Stimulated activated CD4-positive, alpha-beta T cell treated with anti-CD3 and anti-CD28 coated beads, Interleukin-1b, Interleukin-23, amount 100 ng/mL, for 24 hours (primary cell): ENCODE measurements at places on chromosomes 7 and 10.

DNA sequence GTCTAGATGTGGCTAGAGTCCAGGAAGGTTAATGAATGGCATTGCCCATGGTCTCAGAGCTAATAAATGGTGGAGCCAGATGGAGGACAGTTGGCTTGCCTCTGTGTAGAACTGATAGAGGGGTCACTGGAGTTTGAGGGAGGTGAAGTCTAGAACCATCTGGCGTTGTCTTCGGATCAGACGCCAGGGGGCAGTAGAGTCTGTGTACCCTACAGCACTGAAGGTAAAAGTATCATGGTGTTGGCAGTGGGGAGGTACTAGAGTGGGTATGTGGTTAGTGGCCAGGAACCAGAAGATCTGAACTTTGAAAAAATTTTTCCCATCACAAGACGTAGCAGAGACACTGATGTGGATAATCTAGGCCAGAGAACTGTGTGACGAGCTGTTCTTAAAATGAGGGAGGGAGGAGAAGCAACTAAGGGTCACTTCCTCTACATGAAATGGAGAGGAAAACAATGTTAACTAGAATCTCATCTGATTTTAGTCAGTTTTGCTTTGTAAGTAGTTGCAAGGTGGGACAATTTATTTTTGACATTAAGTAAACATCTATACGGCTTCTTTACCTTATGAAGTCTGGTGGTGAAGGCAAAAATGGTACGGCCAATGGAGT lies 227.9 kb upstream of the PRSS58 start:
- DNase-seq = no peak

DNA sequence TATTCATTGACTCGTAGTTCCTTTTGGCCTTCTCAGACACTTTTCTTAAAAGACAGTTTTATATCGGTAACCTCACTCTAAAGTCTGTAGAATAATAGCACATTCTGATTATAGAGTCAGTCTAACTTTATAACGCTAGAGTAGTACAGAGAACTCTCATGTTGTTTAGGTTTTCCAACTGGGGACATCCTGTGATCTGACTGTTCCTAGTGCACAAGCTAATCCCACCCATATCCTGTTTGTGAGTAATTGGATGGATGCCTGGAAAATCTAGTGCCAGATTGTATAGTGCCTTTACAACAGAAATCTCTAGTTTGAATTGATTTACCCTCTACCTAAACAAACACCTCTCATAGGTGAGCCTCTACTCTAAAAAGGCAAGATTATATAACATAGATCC lies 107.4 kb downstream of the ZEB1 start:
- DNase-seq = no peak

DNA sequence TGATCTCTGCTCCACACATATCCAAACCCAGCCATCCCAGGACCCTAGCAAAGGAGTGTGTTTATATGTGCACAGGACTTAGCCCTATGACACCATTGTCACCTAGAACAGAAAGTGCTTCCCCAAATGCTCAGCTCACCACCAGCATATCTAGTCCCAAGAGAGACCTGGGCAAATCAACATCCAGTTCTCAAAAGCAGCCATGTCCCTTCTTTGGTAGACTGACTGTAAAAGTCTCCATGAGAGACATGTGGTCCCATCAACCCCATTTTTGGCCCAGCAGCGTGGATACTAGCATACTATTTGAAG lies 20.9 kb upstream of the ARHGAP22 start:
- no peak for DNase-seq

DNA sequence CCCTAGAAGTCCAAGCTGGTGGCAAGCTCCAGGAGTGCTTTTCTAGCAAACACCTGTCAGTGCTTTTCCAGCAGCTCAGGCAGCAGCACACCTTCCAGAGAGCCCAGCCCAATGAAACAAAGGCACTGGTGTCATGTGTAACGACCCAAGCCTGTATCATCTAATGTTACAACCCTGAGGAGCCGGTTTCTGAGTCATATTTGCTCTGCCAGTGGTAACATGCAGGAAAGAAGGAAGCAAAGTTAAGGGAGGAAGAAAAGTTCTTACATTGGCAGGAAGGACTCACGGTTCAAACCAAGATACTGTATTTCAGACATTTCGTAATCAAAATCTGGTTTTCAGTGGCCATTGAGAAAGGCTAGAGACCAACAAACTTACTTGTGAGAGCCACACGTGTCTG lies at the start of gene ANKRD22:
Gene ANKRD22 (minus strand): TSS at position 139 of the 400 bp plus-strand sequence. CDS start 237 bp downstream, outside the sequence.
- DNase-seq = no peak

GRCh38 chr10:97798958-97799610 lies 27.3 kb upstream of the SFRP5 start:
- DNase-seq = no peak

DNA sequence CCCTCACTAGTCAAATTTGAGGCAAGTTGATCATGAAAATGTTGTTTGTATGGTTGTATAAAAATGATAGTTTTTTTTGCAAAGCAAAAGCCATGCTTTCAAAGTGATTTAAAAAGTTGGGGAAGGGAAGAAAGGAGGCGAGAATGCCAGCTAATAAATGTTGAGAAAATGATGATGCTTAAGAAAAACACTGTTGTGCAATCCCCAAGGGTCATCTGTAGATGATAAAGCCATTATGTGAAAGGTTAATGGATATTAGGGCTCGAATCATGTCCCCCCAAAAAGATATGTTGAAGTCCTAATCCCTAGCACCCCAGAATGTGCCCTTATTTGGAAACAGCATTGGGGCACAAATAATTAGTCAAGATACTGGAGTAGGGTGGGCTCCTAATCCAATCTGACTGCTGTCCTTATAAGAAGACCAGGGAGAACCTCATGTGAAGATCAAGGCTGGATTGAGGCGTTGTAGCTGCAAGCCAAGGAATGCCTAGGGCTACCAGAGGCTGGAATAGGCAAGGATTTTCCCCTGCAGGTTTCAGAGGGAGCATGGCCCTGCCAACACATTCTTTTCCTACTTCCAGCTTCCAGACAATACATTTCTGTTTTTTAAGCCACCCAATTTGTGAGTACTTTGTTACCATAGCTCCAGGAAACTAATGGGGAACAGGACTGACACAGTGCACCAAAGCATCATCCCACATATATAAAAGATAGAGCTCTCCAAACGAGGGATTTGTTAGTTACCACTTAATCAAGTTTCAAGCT lies 35.4 kb upstream of the MKLN1 start:
- DNase-seq = no peak

DNA sequence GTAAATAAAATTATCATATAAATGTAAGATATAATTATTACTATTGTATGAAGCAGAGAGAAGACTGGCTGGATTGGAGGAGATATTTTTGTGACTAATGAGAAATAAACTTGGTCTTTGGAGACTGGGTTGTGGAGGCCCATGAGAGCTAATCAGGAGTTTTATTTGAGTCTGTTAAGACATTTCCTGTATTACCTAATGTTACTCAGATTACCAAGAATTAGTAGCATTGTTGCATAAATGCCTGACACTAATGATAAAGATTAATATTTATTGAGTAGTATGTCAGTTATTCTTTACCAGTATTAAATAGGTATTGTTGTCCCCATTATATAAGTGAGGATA lies 7.1 kb downstream of the CCDC126 start:
- DNase-seq = no peak

DNA sequence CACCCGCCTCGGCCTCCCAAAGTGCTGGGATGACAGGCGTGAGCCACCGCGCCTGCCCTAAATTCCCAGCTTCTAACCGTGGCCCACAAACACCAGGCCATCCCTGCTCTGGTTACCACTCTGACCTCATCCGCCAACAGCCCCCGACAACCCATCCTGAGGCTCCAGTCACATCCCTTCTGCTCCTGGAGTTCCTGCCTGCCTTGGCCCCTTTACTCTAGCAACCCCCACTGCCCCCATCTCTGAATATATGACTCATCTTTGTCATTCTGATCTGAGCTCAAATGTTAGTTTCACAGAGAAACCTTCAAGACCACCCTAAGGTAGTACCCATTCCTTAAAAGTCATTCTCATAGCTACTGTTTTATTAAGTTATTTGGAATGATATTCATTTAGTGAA lies 26.6 kb downstream of the RHEB start:
- no peak for DNase-seq

DNA sequence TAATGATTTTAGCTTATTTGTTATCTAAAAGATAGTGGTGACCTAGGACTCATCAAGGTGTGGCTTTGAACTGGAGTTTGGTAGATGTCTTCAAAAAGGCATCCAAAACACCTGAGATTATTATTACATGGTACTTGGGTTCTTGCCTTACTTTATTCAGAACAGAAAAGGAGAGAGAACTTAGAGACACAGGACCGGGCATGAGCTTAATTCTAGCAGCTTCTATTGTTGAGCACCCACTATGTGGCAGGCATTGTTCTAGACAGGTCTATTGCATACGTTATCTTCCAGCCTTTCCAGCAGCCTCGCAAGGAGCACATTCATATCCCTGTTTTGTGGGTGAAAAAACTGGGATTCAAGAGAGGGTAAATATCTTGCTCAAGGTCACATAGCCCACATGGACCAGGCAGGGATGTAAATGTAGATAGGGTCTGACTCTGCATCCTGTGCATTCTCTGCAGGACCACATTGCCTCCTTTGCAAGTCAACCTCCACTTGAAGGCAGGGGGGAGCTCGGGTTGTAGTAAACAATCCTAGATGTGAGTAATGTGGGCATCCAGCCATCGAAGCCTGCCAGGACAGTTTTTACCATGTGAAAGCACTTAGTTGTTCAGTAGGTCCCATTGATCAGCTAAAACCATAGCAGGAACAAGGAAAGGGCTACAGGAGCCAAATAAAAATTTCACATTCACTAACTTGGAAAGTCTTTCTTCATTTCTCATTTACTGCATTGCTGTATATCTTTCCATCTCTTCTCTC lies 551.4 kb downstream of the LRMDA start:
- DNase-seq = no peak

GRCh38 chr10:92766451-92766850 lies 76.7 kb downstream of the HHEX start:
- no peak for DNase-seq

- no peak for DNase-seq
Measured at GRCh38 chr10:33334153-33334804, at the start of gene NRP1. Gene NRP1 (minus strand): TSS chr10:33334667. CDS start chr10:33334382, 285 bp downstream.

DNA sequence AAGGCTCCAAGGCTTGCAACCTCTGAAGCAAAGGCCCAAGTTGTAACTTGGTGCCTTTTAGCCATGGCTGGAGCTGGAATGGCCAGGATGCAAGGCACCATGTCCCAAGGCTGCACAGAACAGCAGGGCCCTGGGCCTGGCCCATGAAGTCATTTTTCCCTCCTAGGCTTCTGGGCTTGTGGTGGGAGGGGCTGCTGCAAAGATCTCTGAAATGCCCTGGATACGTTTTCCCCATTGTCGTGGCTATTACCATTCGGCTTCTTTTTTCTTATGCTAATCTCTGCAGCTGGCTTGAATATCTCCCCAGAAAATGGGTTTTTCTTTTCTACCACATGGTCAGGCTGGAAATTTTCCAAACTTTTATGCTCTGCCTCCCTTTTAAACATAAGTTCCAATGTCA lies 234.2 kb downstream of the CDK14 start:
- DNase-seq = no peak

GRCh38 chr7:115838829-115839228 lies 191.7 kb downstream of the TFEC start:
- DNase-seq = no peak

GRCh38 chr10:52082307-52082706 lies 231.8 kb upstream of the DKK1 start:
- DNase-seq = no peak

DNA sequence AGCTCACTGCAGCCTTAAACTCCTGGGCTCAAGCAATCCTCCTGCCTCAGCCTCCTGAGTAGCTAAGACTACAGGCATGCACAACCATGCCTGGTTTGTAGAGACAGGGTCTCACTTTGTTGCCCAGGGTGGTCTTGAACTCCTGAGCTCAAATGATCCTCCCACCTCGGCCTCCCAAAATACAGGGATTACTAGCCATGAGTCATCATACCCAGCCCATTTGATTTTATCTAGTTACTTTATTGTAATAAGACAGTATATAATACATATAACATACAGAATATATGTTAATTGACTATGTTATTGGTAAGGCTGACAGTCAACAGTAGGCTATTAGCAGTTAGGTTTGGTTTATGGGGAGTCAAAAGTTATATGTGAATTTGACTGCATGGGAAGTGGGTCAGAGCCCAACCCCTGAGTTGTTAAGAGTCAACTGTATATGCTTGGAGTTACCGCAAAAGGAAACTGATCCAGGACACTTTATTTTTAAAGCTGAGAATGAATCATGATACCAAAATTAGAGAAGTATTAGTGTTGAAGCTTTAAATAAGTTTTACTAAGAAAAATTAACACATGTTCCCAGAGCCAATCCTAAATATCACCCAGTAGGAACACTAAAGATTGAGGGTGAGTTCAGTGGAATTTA lies 20.7 kb upstream of the KMT2E start:
- no peak for DNase-seq

DNA sequence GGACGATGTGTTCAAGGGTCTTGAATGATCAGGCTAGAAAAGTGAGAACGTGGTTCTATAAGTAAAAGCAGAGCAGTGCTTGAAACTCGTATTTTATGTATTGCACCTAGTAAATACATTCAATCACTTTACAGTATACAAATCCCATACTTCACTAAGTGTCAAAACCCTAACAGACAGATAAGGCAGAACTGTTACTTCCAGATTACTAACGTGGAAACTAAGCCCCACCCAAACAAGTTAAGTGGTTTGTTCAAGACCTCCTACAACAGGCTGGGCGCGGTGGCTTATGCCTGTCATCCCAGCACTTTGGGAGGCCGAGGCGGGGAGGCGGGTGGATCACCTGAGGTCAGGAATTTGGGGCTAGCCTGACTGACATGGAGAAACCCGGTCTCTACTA lies 9.2 kb upstream of the MYO1G start:
- no peak for DNase-seq

GRCh38 chr10:18282094-18282493 lies 141.9 kb downstream of the CACNB2 start:
- DNase-seq = no peak

DNA sequence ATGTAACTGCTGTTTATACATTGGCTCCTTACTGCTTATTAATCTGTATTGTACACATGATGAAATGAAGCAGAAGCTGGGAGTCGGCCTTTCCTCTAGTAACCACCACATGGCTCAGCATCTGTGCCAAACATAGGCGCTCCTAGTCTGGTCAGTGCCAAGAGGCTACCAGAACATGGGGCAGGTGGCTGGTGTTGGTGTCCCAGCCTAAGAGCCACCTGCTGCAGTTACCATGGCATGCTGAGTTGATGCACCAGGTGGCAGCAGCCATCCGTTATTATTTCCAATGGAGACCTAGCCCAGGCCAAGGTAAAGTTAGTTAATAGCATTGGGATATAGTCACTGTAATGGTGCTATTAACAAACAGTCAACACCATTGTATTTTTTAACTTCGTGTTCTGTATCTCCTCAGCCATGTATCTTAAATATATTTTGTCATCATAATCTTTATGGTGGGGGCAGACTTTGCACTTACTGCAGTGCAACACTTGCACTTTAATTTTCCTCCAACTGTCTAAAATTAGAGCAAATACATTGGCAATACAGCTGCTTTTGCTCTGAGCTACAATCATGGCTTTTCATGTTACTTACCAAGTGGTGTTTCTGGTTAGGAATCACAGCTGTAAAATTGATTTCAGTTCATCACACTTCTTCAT lies 33.1 kb downstream of the HBP1 start:
- no peak for DNase-seq

- no peak for DNase-seq
Measured at GRCh38 chr10:20922033-20922432, 24.9 kb upstream of the NEBL start.
